Colonic mucosa (tissue), 4 donors: ENCODE measurements at places on chromosomes 7 and 10. TPM values are rescaled to one million over a fixed set of nuclear protein-coding genes. Genes with fewer than 3 reads are reported as not detected.
A peak's percentile ranks its signal among the peaks of the same experiment; 100 is the strongest.

DNA sequence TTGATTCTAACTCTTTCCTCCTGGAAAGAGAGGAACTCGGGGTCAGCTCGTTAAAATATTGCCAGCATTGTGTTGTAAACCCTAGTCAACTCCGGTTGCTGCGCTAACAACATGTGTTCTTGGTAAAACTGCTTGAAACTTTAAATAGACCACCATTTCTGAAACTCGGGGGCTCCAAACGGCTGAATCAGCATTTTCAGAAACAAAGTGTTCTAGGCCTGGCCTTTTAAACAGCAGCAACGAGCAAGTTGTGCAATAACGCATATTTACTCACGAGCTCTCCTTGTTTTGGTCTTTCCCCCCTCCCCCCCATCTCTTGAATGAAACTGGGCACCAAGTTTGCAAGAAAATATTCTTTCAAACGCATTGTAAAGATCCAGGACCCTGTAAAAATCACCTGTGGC, 9.2 kb upstream of the GRB10 start:
- DNase-seq, result no peak

GRCh38 chr7:18352339-18353255, 143.0 kb upstream of the HDAC9 start:
- DNase-seq, result peak; percentile 32

- no peak for DNase-seq
Measured at GRCh38 chr10:55174419-55174818, 373.4 kb upstream of the PCDH15 start.

DNA sequence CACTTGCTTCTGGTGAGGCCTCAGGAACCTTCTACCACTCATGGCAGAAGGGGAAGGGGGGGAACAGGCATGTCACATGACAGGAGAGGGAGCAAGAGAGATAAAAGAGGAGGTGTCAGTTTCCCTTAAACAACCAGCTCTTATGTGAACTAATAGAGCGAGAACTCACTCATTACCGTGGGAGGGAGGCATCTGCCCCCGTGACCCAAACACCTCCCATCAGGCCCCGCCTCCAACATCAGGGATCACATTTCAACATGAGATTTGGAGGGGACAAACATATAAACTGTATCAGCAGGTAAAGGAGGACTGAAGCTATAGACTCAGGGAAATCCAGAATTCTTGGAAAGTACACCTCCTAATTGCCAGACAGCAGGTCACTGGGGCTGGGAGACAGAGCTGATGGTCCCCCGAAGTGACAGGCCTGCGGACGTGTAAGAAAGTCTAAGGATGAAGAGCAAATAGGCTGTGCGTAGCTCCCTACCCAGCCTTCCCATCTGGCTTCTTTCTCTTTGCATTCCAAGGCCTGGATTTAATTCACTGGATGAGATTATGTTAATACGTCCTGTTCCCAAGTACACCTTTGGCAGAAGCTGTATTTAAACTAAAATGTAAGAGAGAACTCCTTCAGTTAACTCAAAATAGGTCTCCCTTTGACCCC, 186.7 kb upstream of the LYZL2 start:
- DNase-seq, result no peak

GRCh38 chr10:49096890-49097445, 18.4 kb downstream of the VSTM4 start:
- no peak for DNase-seq

GRCh38 chr10:77834943-77835668, 91.4 kb downstream of the DLG5 start:
- DNase-seq, result no peak

GRCh38 chr7:69786730-69787395, 188.6 kb downstream of the AUTS2 start:
- DNase-seq, result no peak

- no peak for DNase-seq
Measured at GRCh38 chr7:26049081-26049480, 102.9 kb upstream of the NFE2L3 start.

DNA sequence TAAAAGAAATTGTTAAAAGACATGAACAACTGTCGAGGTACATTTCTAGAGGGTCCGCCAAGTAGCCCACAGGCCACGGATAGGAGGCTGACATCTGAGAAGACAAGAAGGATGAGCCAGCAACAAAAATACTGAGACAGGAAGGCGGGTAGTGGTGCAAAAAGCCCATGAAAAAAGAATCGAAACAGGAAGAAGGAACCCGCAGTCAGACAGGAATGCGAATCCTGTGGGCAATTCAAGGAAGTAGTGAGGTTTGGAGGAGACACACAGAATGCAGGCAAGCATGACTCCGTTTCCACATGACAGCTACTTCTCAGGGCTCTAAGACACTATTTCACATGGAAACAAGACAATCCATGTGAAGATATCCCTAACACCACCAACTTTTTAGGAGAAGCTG, 125.2 kb downstream of the DOCK4 start:
- no peak for DNase-seq

- DNase-seq, result no peak
Measured at GRCh38 chr7:28792858-28793257, 165.3 kb downstream of the TRIL start.

Gene FAM237B
- total RNA-seq, result not detected

Gene SLC26A5
- 0.25 TPM for total RNA-seq

Gene TMEM178B
- 0.17 TPM for total RNA-seq

Gene TAF3
- 6.3 TPM for total RNA-seq

Gene IFIT1
- total RNA-seq, result 1.9 TPM

Gene CYP2W1
- 2.7 TPM for total RNA-seq

Gene PCGF6
- 8.6 TPM for total RNA-seq

Gene POM121
- 29.8 TPM for total RNA-seq

Gene LDB1
- 31.4 TPM for total RNA-seq

Gene FAM13C
- 2.5 TPM for total RNA-seq

Gene CPXM2
- total RNA-seq, result 12.9 TPM
